ENCODE measurements at places on chromosomes 13 and 19. TPM values are rescaled to one million over a fixed set of nuclear protein-coding genes. Genes with fewer than 3 reads are reported as not detected.

PEAK3 gene
- polyA plus RNA-seq, result 0.58 TPM

SIX5 gene
- polyA plus RNA-seq, result 51.1 TPM

FLT1 gene
- 20.3 TPM for polyA plus RNA-seq

ZNF525 gene
- 4.6 TPM for polyA plus RNA-seq

RASIP1 gene
- polyA plus RNA-seq, result 15.5 TPM

ZNF793 gene
- 3.9 TPM for polyA plus RNA-seq

ALOX5AP gene
- polyA plus RNA-seq, result 60.3 TPM

DNA sequence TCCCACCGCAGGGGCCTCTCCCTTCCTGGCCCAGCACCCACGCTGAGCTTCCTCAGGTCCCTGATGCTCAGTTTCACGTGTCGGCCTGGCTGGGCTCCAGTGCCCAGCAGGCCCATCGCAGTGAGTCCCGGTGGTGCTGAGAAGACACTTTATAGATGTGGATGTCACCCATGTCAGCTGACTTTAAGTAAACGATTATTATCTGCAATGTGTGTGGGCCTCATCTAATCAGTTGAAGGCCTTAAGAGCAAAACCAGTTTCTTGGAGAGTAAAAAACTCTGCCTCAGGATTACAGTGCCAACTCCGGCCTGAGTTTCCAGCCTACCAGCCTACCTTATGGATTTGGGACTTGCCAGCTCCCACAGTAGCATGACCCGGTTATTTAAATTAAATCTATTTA is 17.3 kb upstream of the SMIM17 start:
- DNase-seq, result no peak

DNA sequence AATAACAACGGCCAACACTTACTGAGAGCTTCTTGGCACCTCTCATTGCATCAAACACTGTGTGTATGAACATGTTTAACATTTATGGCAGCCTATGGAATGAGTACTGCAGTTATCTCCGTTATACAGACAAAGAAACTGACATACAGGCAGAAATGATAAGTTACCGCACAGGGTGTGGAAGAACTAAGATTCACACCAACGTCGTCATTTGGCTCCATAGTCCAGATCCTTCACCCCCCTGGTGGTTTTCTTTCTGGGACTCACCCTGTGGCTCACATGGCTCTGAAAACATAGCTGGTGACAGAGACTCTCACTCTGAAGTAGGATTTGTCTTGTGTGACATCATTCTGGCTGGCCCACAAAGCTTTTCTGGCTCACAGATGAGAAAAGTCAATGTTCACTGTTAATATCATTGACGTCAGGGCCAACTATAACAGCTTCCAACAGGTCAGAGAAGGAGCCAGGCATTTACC is 230.1 kb downstream of the DLEU7 start:
- DNase-seq, result no peak

DNA sequence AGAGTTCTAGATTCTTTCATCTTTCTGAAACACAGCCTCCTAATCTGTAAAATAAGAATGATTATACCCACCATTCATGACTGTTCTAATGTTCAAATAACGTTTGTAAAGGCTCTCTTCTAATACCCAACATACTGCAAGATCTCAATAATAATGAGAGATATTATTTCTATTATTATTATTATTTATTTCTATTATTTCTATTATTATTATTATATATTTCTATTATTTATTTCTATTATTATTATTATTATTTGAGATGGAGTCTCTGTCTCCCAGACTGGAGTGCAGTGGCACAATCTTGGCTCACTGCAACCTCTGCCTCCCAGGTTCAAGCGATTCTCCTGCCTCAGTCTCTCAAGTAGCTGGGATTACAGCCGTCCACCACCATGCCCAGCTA is 395.5 kb downstream of the EFNB2 start:
- no peak for DNase-seq

DNA sequence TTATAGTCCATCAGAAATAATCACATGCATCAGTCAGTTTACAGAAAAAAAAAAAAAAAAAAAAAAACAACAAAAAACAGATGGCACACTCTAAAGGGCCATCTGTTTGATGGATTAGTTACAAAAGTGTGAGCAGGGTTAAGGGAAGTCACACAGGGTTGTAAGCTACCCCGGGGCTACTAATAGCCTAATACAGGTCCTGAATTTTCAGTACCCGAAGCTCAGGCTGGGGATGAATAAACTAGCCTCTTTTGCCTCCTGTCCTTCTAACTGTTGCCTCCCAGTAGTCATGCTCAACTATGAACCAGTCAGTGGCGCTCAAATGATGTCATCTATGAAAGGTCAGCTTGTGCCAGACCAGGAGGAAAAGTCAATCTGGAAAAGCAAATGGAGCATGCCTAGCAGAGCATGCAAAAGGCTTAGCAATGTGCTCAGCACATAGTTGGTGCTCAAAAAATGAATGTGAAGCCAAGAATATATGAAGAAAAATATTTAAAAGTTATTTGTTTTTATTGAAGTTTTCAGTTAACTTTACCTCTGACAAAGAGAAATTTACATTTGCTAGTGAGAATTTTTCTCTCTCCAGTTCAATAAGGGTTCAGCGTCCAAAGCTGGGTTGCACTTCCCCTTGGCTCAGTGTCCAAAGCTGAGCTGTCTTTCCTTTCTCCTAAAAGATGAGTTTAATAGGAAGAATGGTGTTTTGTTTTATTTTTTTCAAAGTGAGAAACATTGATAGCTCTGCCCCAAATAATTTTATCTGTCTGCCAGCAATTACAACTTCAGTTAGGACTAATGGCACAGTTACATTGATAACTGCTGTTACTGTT is 30.8 kb upstream of the LRCH1 start:
- DNase-seq, result no peak

DNA sequence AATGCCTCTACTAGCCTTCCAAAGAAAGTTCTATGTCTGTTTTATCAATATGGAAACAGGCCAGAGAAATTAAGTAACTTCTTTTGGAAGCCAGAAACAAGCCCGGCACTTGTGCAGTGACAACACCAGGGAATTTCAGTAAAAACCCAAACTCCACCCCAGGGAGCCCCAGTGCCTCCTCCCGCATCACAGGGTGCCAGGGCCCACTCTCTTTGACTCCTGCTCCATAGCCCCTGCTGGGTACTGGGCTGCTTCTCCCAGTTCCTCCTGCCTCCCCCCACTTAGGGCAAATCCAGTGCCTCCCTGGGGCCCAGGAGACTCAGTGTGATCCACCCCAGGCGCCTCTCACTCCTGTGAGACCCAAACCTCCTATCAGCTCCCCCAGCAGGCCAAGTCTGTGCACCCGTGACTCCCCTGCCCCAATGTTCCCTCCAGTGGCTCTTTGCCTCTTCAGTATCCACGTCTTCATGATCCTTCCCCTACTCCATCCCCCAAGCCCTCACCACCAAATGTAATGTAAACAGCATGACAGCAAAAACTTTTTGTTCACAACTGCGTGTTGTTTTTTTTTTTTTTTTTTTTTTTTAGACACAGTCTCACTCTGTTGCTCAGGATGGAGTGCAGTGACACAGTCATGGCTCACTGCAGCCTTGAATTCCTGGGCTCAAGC is 2.3 kb upstream of the FFAR3 start:
- no peak for DNase-seq

DNA sequence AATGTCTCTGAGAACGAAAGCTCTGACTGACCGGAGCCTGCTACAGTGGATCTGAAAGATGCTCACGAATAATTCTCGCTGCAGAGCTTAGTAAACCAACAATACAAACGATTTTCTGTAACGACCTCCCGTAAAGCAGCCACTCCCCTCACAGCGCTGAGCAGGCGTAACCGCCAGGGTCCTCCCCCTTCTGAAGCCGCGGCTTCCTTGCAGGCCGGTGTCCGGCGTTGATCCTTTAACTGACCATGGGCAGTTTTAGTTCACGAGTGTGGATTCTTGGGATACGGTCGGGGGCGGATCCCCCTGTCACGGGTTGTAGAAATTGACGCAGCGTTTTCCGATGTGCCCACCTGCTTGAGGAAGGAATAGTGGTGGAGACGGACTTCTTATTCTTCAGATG is 75.9 kb downstream of the ATP11A start:
- DNase-seq, result no peak

DNA sequence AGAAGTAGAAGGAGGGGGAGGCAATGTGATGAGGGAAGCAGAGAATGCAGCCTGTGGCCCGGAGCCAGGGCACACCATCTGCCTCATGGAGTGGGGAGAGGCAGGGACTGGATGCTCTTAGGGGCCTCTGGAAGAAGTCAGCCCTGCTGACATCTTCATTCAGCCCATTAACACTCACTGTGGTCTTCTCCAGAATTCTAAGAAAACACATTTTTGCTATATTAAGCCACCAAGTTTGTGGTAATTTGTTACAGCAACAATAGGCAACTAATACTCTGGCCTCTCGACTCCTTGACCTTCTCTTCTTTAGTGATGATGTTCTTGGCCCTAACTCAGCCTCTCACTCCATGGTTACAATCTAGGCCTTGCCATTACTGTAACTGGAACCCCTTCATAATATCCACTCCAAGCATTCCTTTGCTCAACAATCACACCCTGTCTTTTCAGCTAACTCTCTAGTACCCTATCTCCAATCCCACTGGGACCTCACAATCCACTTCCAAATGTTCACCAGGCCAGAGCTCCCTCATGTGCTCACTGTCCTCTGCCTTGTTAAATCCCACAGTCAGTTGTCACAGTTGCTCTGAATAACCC is 98.5 kb downstream of the MIPEP start:
- DNase-seq, result no peak

DNA sequence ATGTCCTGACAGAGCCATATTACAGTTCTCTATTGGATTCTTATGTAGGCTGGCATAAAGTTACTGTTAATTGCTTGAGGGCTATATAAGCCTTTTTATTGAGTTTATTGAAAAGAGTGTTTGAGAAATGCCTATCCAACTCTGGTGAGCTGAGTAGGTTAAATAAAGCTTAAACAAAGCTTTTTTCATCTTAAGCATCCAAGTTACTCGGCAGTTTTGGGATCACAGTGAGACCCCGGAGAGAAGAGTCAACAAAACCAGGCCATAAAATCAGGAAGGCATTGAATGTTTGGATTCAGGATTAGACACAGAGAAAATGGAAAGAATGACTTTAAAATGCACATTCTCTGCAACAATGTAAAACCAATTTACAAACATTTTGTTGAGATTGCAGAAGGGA is 588.5 kb downstream of the DACH1 start:
- no peak for DNase-seq

DNA sequence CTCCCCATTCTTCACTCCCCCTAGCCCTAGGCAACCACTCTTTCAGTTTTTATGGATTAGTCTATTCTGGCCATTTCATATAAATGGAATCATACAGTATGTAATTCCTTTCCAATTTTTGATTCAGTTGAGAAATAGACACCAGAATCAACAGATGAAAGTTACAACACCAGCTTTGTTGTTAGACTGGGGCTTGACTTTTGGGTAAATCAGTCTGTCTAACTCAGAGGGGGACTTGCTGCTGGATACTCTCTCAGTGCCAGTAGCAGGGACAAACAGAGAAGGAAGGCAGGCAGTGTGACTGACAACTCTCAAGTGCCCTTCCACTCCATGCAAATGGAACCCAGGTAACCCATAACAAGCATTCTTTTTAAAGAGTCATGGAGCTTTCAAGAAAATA is 40.7 kb downstream of the CDADC1 start:
- no peak for DNase-seq

DNA sequence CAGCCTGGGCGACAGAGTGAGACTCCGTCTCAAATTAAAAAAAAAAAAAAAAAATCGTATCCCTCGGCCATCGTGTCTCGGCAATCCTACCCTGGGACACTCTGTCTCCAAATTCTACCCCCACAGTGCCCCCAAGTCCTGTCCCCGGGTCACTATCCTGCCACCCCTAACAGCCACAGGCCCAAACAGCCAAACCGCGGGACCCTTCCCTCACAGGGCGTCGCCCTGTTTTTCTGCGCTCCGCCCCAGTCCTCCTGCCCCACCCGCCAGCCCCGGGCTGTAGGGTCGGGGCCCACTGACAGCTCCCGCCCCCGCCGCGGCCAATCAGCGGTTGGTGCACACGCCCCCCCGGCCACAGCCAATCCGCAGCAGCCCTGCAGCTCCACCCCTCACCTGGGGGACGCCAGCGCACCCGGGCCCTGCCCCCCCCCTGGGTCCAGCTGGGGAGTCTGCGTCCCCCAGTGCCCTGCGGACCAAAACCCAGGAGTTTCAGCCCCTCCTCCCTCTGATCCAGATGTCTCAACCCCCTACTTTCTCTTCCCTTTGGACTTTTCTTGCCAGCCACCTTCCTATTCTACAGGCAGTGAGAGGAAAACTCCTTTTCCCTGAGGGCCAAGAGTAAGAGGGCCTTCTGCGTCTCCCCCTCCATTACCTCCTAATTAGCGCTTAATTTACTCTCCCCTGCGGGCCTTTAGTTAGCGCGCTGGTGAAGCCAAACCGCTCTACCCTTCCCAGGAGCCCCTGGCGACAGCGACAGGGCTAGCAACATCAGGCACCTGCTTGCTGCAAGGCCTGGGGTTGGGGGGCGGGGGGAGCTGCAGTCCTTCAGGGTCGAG is 1.5 kb upstream of the BCAT2 start:
- no peak for DNase-seq

DNA sequence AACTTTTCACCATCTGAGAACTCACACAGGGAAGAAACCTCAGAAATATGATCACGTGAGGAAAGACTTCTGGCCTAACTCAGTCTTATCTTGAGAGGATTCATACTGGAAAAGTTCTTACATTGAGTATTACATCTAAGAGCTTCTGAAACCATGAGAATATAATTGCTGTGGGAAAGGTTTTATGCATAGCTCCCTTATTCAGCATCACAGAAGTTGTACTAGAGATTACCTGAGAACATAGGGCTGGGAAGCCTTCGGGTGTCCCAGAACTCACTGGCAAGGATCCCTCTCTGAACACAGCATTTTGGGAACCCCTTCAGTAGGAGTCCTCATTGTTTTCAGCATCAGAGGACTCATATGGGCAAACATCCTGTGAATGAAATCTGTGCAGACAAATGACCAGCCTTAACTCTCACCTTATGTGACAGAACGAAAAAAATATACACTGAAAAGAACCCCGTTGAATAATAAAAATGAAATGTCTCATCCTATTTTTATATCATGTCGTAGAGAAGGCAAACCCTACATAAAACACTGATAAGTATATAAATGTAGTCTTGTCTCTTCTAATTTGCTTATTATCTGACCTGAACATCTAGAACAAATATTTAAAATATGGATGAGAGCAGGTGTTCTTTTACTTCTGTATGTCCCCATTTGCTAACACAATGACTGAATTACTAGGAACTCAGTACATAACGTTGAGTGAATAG is 14.2 kb downstream of the ZNF274 start:
- DNase-seq, result no peak

- DNase-seq, result no peak
Measured at GRCh38 chr13:49657241-49657641, 28.9 kb downstream of the ARL11 start.

Data from urinary bladder (tissue), 4 donors.